ENCODE measurements at places on chromosomes 4 and X. TPM values are rescaled to one million over a fixed set of nuclear protein-coding genes. Genes with fewer than 3 reads are reported as not detected.

The HS6ST2 gene
- not detected for total RNA-seq

The GATA1 gene
- not detected for total RNA-seq

The GAGE13 gene
- total RNA-seq, result not detected

The GLRA3 gene
- total RNA-seq, result not detected

The GUF1 gene
- 18.4 TPM for total RNA-seq

The GNL3L gene
- 19.7 TPM for total RNA-seq

The AGTR2 gene
- not detected for total RNA-seq

Measured in regular cardiac myocyte (primary cell).